ENCODE measurements at places on chromosomes 16 and 17.

DNA sequence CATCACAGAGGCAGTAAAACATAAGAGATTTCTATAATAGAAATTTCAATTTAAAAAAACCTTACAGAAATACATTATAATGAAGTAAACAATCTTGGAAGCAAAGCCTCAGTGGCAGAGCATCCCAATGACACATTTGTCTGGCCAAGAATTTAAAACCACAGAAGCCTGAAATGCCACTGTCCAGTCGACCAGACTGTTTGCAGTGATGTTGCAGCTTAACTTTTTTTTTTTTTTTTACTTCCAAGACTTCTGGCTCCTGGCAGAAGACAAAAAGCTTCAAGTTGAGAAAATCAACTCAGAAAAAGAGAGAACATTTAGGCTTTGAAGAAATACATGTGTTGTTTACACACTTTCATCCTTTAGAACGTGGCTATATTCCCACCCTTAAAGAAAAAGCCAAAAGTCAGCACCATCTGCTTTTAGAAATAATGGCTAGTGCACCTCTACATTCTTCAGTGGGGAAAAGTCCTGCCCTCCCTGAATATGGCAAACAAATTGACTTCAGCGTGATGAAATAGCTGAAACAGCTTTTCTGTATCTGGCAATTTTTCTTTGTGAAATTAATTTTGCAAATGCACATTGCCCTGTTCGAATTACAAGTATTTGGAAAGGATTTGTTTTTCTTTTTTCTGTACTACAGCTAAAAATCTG is 205.5 kb upstream of the MON1B start:
- DNase-seq: no peak

DNA sequence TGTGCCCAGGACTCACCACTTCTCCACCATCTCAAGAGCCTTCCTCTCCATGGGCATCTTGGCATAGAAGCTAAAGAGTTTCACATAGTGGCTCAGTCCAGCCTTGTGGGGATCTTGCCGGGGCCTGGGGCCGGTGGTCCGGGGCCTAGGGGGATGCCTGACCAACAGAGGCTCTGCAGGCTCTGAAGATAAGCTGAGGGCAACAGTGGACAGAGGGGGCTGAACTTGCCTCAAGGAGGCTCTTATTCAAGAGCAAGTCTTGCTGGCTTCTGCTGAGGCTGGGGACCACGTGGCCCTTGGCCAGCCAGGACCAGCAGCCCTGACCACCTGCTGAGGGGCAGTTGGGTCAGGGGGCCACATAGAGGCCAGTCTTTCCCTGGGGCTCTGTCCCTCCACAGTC is 13.5 kb upstream of the THAP11 start:
- DNase-seq: no peak

DNA sequence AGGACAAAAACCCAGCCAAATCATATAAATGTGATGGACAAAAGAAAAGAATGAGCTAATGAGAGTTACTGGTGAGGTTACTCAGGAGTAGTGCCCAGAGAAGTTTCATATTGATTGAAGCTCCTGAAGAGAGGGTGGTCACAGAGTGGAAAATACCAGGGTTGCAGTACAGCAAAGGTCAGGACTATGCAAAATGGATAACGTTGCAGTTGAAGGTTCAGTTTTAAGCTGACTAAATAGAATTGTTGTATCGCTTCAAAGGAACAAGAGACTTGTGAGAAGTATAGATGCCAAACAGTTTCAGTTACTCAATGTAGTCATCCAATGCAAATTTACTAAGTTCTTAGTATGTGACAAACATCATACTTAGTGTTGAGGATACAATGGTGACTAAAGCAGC is 47.1 kb downstream of the ABCA8 start:
- no peak for DNase-seq

GRCh38 chr16:13014476-13014875 is 113.1 kb downstream of the SHISA9 start:
- no peak for DNase-seq

GRCh38 chr16:732936-733335 is 6.0 kb downstream of the HAGHL start:
- no peak for DNase-seq

DNA sequence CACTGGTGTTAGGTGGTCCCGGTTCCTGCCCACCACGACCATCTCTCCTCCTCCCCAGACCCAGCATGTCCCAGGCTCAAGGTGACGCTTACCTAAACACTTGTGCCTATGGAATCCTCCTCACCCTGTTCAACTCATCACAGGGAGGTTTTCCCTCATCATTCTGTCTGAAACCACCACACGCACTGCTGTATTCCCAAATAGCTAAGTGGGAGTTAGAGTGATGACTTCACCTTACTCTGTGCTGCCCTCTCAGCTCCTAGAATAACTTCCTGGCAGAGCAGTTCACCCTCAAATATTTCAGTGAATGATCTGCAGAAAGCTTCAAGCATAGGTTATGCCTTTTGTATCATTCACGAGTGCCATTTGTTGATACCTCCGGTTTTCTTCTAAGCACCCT is 216.5 kb downstream of the CPPED1 start:
- no peak for DNase-seq

GRCh38 chr17:58270476-58271215 is 10.1 kb downstream of the MPO start:
- no peak for DNase-seq

DNA sequence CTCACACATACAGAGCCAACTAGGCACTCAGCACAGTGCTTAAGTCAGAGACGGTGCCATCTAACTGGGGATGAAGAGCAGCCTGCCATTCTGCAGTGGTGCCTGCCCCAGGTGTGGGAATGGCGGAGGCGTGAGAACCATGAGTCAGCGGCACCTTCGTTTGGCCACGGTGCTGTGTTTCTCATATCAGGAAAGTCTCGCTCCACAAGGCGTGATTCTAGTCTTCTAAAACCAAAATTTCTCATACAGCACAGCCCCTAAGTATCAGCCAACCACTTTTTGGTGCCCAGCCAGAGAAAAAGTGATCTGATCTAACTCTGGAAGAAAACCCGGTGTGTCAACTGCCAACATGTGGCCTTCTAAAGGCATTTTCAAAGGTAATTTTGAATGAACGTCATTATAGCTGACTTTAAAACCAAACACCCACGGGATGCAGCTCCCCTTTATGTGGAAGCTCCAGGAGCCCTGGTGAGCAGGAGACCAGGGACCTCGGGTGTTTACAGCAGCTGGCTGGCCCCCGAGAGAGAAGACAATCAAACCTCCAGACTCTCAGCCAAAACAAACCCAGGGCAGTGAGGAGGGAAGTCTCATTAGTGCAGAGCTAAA is 54.6 kb downstream of the ABCC12 start:
- no peak for DNase-seq

GRCh38 chr17:28734712-28735241 is 6.2 kb downstream of the NEK8 start:
- DNase-seq: no peak

DNA sequence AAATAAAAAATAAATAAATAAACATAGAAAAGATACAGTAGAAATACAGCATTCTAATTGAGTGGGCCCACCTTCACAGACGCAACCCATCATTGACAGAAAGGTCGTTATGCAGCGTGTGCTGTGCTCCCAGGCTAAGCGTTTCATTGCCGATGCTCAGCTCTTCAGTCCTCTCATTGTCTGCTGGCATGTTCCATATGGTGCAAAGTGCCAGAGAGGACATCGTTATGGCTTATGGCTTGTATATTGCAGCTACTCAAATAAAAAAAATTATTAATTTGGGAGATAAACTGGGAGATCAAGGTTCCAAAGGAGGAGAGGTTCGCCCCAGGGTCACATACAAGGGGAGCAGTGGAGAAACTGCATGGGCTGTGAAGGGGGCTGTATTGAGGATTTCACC is 11.3 kb upstream of the UBALD2 start:
- no peak for DNase-seq

GRCh38 chr16:69329369-69330285 is 761 bp downstream of the PDF start:
- DNase-seq: peak; percentile 49

DNA sequence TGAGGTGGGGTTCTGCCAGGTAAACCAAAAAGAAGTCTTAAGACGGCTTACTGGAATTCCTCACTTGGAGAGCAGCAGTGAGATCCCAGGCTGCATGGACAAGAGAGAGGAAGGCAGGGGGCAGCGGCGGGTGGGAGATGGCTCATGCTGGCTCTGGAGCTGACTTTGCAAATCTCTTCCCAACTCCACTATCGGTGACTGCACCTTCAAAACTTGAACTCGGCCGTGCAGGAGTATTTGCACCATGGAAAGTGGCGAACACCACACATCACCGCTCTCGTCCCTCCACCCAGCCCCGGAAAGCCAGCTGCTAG is 16.7 kb downstream of the CA5A start:
- DNase-seq: no peak

DNA sequence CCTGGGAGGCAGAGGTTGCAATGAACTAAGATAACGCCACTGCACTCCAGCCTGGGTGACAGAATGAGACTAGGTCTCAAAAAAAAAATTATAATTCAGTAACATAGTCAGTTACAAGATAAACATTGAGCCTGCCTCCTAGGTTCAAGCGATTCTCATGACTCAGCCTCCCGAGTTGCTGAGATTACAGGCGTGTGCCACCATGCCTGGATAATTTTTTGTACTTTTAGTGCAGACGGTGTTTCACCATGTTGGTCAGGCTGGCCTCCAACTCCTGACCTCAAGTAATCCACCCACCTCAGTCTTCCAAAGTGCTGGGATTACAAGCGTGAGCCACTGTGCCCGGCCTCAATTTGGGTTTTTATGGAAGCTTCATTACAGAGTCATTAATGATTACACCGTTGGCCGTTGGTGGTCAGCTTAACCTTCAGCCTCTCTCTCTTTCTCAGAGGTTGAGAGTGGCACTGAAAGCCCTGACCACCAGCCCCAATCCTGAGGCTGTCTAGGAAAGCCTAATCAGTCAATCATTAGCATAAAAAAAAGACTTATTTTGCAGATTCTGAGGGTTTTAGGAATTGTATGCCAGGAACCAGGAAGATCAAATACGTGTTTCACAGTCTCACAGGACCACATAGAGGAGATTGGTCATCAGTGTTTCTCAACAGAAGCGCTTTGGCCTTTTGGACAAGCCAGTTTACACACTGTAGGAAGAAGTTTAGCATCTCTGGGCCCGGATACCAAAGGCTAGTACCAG is 1.3 kb upstream of the LRRC37A3 start:
- DNase-seq: no peak

GRCh38 chr17:6496116-6496481 is 51.8 kb downstream of the PIMREG start:
- no peak for DNase-seq

GRCh38 chr17:80539022-80539641 is 5.5 kb upstream of the RPTOR start:
- no peak for DNase-seq

GRCh38 chr16:17483351-17483750 is 12.6 kb upstream of the XYLT1 start:
- no peak for DNase-seq

DNA sequence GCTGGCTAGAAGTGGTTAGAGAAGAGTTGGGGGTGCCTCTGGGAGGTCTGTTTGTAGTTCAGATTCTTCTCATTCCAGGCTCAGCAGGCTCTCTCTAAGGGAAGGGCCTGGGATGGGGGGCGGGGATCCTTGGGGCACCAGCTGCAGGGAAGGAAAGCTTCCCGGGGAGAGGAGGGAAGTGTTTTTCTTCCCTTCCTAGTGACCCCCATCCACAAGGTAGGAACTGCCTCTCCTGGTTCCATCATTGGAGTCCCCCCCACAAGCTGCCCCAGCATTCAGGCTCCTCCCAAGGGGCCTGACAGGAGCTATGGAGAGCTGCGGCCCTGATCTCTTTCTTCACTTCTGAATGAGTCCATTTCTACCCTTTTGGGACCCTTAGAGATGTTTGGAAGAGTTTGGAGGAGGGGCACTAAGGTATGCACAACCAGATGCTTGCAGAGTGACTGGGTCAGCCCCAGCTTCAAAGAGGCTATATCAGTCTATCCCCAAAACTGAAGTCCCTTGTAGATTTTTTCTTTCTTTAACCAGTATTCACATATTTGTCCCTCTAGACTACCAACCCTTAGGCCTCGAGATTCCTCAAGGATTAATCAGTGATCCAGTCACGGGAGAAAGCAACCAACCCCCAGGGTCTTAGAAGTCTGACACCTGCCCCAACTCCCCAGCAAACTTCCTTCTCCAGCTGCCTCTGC is 13.9 kb upstream of the FZD2 start:
- no peak for DNase-seq

DNA sequence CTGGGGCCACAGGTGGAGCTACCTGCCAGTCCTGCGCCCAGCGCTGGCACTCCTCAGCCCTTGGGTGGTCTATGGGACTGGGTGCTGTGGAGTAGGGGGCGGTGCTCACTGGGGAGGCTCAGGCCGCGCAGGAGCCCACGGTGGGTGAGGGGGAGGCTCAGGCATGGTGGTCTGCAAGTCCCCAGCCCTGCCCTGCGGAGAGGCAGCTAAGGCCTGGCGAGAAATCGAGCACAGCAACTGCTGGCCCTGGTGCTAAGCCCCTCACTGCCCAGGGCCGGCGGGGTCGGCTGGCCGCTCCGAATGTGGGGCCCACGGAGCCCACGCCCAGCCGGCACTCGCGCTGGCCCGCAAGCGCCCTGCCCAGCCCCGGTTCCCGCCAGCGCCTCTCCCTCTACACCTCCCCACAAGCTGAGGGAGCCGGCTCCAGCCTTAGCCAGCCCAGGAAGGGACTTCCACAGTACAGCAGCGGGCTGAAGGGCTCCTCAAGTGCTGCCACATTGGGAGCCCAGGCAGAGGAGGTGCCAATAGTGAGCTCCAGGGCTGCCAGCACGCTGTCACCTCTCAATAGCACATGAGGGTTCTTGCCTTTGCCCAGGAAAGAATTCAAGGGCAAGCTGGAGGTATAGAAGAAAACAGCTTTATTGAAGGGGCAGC is 11.0 kb upstream of the EEF2KMT start:
- DNase-seq: no peak

DNA sequence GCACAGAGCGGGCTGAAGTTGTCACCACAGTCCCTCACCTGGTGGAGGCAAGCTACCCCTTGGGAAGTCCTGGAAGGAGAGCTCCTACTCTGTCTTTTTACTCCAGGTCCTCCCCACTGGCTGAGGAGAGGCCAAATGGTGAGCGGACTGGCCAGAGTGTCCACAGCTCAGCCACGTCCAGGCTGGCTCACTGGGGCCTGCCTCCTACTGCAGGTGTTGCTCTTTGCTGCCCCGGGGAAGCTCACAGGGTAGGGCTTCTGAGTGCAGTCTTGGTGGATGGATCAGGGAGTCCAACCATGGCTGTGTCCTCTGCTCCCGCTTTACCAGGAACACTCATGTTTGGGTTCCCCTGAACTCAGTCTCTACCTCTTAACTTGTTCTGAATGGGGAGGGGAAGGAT is 2.7 kb downstream of the B9D1 start:
- DNase-seq: no peak

- peak; percentile 46 for DNase-seq
Observed at GRCh38 chr17:48259694-48260291, 152.2 kb downstream of the SNX11 start.

Data from colonic mucosa (tissue), 4 donors.